T-helper 22 cell (primary cell): ENCODE measurements at places on chromosomes 5 and 9.

- DNase-seq: no peak
Observed at GRCh38 chr9:72420783-72421182, 55.8 kb upstream of the ZFAND5 start.

DNA sequence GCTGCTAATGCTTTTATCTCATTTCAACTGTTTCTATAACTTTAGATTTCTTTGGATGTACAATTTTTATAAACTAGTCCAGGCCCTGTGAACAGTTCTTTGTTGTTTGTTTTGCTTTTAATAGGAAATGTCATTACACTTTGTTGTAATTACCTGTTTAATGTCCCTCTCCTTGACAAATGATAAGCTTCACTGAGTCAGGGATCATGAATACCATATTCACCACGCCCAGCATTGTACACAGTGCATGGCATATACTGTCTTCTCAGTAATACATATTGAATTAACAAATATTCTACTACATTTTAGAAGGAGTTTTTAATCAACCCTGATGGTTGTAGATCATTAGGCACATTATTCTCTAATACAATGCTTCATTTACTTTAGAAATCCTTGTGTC is 1105.0 kb downstream of the MAT2B start:
- DNase-seq: no peak

GRCh38 chr5:156951359-156951758 is 11.7 kb downstream of the TIMD4 start:
- no peak for DNase-seq

DNA sequence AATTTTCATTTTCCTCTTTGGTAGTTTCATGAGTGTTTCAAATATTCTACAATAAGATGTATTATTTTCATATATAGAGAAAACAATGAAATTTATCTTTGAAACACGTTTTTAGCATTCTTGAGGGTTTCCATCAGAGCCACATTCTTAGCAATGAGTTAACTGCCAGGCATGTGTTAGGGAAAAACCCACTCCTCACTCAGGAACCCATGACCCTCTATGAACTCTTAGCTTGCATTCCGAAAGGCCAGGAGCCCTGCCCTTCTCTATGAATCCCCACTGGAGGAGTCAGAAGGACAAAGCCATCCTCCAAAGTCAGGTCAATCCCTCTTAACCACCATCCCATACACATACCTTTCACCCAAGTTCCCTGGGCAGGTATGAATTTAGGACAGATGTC is 57.5 kb downstream of the ADAMTS12 start:
- no peak for DNase-seq

- DNase-seq: no peak
Observed at GRCh38 chr5:129496421-129496820, 36.3 kb downstream of the ADAMTS19 start.

DNA sequence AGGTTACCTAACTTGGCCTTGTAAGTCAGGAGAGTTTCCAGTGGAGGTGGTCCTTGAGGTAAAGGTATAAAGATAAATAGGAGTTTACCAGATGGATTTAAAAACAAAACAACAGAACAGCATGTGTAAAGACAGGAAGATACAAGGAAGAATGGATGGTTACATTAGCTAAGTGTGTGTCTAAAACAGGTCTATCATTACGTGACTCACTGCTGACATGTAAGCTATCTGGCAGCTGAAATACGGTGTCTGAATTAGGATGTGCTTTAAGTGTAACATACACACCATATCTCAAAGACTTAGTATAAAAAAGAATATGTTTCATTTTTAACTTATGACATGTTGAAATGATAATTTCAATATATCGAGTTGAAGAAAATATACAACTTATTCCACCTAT is 405.1 kb upstream of the ADAMTSL1 start:
- no peak for DNase-seq

DNA sequence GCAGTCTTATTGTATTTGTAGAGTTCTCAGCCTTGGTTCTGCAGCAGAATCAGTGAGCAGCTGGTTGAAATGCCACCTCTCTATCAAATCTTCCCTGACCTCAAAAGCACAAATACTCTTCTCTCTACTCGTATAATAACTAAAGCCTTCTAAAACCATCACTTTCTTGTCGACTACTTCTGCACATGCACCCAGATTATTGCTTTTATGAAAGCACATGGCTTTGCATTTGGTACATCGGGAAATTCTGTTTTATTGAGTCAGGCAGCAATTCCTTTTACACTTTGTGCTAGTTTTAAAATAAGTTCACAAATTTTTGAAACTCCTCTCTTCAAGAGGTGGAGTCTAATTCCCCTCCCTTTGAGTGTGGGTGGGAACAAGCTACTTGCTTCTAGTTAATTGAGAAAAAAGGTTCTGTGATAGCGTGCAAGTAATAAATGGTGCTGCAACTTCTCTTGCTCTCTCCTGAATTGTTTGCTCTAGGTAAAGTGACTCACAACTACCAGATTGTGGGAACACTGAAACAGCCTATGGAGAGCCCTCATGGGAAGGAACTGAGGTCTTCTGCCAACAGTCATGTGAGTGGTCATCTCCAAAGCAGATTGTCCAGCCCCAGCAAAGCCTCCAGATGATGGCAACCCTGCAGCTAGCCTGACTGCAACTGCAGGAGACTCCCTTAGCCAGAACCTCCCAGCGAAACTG is 66.0 kb upstream of the TAF1L start:
- DNase-seq: no peak

DNA sequence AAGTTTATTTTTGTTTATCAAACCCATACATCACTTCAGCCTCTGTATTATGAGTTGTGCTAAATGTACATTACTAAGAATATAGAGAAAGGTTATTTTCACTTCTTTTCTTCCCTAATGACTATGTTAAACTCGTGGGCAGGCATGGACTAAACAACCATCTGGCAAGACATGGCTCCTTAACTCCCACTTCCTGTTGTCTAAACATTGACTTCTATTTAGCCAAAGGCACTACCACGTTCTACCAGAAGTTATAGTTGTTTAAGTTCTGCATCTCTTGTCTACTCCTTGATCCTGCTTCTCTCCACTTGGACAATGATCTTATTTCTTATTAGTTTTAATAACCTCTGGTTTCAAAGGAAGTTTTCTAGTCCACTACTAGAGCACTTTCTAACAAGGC is 136.1 kb downstream of the MACIR start:
- no peak for DNase-seq

DNA sequence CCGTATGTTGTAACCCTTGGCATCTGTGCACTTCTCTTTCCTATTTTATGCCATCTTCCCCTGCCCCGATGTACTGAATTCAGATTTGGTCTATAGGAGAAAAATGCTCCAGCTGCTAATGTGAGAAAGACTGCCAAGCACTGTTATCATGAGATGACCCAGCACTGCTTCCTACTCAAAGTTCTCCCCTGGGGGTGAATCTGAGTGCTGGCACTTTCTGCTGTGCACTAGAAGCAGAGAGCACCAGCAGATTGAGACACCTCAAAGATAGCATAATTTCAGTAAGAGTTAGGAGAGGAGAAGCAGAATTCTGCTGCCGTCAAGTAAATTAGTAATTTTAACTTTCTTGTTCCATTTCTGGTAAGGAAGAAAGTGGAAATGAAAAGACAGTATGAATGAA is 92.8 kb upstream of the ACOT12 start:
- DNase-seq: no peak

GRCh38 chr5:108125771-108126511 is 256.0 kb downstream of the FBXL17 start:
- DNase-seq: no peak

GRCh38 chr5:34706084-34706483 is 50.0 kb downstream of the RAI14 start:
- DNase-seq: no peak

DNA sequence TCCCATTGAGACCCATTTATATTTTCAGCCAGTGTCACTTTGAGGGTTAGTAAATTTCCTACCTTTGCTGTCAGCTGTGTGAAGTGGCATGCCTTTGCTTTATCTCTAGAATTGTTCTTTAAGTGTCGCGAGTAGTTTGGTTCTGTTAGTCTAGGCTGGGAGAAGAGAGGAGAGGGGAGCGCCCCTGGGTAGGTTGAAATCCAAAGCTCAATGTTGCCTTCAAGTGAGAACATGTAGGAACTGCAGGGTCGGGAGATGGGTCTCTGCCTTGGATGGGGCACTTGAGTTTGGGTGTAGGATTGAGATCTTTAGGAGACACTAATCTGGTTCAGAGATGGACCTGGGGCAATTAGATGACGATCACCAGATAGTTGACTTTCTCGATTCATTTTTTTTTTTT is 46.3 kb downstream of the STC2 start:
- no peak for DNase-seq

- DNase-seq: no peak
Observed at GRCh38 chr5:74186356-74187315, 453.9 kb downstream of the ENC1 start.

- DNase-seq: no peak
Observed at GRCh38 chr5:31131381-31131891, 62.0 kb upstream of the CDH6 start.

- DNase-seq: no peak
Observed at GRCh38 chr9:12657998-12658397, 35.2 kb upstream of the TYRP1 start.

DNA sequence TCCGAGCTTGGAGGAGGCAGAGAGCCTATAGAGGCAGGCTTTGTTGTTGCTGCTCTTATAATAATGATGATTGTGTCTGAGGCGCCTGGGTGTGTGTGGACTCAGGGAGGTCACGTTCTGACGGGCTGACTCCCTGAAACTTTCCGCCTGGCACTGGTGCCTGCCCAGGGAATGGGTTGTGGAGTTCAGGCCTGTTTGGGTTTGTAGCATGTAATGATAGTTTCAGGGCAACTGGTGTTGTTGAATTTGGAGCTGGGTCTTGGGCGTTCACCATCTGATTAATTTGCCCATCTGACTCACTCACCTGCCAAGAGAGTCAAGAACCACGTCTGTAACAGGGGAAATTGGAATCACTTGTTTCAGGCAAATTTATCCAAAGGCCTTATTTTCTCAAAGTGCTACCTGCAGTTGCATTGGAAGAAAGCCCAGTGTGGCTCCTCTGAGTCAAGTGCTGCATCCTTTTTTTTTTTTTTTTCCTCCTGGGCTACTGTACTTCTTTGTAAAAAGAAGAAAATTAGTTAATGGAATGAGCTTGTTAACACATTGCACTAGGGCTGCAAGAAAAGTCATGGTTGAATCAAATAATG is 386.5 kb downstream of the GADD45G start:
- DNase-seq: no peak

DNA sequence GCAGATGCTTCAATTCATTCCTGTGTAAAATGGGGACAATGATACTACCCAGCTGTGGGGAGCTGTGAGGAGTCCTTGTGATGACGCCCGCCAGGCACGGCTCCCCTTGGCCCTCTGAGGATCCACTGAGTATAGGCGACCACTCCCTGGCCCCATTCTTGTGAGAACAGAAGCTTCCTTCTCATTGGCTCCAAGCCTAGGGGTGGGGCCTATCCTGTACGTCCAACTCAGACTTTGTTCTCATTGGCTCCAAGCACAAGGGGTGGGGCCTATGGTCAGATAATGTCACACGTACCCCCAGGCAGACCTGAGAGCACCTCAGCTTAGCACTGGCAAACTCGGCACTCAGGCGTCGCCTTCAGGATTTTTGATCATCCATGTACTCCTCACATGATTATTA is 232.9 kb upstream of the MVB12B start:
- no peak for DNase-seq

GRCh38 chr9:77594963-77595362 is 53.2 kb downstream of the GNA14 start:
- no peak for DNase-seq

DNA sequence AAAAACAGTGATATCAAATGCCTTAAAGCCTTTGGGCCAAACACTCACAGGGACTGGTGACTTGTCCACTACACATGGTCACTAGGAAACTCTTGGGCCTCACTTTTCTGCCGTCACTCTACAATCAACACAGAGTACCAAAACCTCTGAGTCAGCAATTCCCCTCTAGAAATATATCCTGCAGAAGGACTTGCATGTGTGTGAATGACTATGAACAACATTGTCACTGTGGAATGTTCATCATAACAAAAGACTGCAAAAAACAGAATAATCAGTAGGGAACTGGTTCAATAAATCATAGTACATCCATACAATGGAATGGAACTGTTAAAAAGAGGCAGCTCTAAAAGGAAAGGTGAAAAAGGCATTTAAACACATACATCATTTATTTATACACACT is 44.1 kb upstream of the SMU1 start:
- DNase-seq: no peak
